Activated T-helper 1 cell treated with anti-CD3 and anti-CD28 coated beads, Interleukin-2, amount 50 U/mL, for 16 hours (primary cell): ENCODE measurements at places on chromosomes 6 and 20.

DNA sequence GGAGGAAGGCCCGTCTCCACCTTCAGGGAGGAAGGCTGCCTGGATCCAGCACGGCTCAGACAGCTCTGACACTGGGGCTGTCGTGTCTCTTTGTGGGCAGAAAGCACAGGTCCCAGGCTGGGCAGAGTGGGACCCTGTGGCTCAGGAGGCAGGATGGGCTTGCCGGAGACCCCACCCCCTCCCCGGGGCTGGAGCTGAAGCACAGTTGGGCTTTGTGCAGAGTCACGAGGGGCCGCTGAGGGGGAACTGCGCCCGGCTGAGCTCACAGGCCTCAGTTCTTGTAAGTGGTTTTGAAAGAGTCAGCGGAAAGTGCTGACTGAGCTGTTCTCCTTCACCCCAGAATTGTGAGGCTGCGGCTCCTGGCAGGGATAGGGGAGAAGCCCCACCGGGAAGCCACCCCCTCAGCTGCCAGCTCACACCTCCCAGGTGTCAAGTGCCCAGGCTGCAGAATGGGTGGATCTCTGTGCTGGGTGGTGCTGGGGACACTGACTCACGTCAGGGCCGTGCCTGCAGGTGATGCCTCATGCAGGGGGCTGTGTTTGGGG lies 145.5 kb upstream of the RNF24 start:
- DNase-seq = no peak

DNA sequence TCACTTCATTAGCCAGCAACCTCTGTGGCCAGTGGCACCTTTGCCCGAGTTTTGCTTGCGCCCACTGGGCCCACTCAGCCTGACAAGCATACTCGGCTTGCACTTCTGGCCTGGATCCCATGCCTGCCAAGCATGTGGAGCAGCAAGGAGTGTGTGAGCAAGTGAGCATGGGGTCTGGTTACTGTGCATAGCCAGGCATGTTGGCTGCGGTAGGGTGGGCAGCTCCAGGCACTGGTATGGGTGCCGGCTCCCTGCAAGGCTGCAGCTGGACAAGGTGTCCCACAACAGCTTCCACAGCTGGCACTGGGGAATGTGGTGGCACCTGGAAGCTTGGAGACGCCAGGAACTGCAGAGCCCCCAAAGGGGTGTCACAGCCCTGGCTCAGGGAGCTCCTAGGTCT lies 510.0 kb downstream of the ADGRB3 start:
- DNase-seq = no peak

DNA sequence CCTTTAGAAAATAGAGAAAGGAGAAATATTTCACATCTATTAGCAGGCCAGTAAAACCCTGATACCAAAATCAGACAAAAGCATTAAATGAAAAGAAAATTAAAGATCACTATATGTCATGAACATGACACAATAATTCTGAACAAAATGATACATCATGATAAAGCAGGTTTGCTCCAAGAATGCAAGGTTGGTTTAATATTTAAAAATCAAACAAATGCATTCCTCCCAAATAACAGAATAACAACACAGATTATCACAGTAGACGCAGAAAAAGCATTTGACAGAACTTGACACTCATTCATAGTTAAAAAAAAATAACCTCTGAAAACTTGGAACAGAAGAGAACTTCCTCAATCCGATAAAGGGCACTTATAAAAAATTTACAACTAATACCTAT lies 22.9 kb upstream of the ARMC2 start:
- DNase-seq = no peak

DNA sequence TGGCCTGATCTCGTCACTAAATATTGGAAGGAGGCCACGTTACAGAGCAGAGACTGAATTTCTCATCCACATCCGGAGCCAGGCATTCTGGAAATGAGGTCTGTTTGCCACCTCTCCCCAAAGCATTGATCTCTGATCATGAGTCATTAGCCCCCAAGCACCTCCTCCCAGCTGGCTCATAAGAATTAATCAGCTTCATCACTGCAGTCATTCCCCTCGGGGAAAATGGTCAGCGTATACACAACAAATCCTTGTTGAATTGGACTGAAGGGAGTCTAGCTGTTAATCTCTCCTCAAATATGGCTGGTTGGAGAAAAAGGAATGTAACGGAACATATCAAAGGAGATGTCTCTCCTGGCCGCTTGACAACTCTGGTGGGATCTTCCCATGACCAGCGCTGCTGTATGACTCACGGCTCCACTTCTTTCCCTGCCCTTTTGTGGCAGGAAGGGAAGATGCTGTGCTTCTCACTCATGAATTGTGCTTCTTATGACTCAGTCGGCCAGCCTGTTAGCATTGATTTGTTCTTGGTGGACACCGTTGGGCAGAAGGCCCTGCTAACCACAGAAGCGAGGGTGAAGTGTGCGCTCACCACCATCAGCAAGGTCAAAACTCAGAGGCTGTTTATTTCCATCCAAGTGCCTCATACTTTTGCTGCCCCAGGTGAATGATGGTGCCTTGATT lies 76.7 kb downstream of the RNF182 start:
- no peak for DNase-seq

GRCh38 chr6:125519367-125519766 lies 217.6 kb upstream of the HDDC2 start:
- DNase-seq = no peak

GRCh38 chr6:9977411-9977810 lies 437.5 kb downstream of the TFAP2A start:
- DNase-seq = no peak

DNA sequence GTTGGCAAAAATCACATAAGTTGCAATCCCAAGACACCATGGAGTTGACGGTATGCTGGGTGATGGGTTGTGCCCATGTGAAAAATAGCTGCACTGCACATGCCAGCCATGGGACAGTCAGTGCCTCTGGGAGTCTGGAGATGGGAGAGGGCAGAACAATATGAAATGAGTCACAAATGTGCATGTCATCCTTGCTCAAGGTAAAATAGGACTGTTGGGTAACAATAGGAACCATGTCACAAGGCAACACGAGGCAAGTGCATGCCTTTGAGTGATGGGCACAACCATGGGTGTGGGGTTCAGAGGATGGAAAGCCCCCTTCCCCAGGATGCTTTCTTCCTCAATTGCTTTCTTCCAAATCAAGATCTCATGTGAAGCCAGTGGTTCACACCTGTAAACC lies 70.5 kb upstream of the PIM1 start:
- DNase-seq = no peak

DNA sequence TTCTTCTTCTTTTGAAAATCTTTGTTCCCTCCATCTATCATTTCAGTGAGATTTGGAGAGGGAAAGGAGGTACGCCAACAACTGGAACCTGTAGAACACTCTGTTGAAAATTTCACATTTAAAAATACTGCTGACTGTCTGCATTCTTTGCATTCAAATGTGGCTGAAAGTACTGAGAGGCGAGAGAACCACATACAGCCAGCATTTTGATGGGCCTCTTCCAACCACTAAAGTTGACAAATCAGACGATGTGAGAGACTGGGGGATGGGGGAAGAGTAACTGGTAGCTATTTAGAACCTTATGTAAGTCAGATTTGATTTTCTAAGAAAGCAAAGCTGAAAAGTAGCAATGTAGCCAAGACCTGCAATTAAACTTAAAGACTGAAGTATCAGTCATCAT lies 77.5 kb downstream of the FKBP5 start:
- DNase-seq = no peak

DNA sequence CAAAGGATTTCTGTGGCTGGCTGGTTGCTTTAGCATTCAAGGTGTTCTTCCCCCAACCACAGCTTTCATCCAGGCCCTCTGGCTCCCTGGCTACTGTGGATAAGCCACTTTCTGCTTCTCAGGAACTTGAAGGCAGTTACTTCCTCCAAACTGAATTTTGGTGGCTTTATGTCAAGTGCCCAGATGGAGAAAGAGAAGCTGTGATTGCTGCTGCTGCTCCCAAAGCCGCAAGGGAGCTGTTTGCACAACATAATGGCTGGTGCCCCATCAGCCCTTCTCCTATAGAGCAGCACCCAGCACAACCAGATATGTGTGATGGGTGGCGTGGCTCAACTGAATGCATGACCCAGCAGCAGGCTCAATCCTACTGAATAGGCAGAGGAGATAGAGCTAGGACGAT lies 465.2 kb downstream of the MAFB start:
- DNase-seq = no peak
